ENCODE measurements at places on chromosomes 4 and X.

DNA sequence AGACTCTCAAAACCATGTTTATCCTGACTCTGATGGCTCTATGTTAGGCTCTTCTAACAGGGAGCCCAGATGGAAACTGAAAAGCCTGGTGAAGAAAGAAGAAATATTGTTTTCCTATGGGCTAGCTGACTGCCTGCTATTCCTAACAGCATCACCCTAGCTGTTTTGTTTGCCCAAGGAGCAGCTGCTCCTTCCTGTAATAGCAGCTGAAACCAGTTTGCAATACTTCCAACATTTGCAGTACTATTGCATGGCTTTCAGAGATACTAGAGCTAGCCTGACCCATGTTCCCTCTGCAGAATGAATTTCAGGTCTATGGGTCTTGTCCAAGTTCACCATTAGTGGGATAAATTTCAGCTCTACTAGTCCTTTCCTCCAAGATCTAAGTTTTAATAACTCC, 495.2 kb downstream of the INPP4B start:
- no peak for DNase-seq

DNA sequence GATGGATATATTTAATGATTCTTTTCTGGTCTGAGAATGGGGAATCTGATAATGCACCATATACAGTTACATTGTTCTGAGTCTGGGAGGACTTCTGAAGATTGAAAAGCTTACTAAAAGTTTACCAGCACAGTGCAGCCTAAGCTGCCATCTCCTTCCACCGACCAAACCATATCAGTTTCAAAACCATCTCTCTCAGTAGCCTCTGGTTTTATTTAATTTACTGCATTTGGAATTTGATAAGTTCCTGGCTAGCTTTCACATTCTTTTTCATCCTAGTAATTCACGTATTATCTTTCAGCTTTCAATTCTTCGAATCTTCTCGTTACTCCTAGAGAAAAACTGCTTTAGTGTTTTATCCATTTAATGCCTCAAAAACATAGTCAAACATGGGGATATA, 181.4 kb upstream of the HCCS start:
- no peak for DNase-seq

GRCh38 chrX:40424259-40424658, 156.5 kb upstream of the ATP6AP2 start:
- no peak for DNase-seq

GRCh38 chrX:98405376-98405775, 1521.7 kb downstream of the RPA4 start:
- DNase-seq = peak; percentile 2

GRCh38 chrX:124555036-124555595, 208.8 kb downstream of the SH2D1A start:
- DNase-seq = peak; percentile 14

DNA sequence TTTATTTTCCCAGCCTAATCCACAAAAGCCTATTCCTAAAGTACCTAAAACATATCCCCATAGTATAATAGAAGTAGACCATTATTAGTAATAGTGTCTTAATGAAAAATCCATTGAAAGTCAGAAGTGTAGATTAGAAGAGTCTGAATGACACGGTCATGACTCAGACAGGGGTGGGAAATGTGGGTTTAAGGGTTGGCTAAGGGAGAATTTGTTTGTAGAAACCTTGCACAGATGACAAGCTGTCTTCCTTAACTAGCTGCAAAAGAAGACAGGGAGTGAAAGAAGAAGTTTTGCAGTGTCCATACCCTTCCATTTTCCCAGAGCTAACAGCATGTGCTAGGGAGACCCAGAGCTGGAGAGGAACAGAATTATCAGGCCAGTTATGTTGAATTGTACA, 242.7 kb upstream of the ETNPPL start:
- no peak for DNase-seq

GRCh38 chrX:101220662-101221260, 1.2 kb downstream of the DRP2 start:
- no peak for DNase-seq

- DNase-seq = no peak
Observed at GRCh38 chrX:120377715-120378114, 15.8 kb downstream of the ATP1B4 start.

- DNase-seq = no peak
Observed at GRCh38 chr4:25993395-25994185, 79.6 kb downstream of the SMIM20 start.

- DNase-seq = no peak
Observed at GRCh38 chrX:135697601-135698000, 15.8 kb upstream of the CT45A1 start.

- no peak for DNase-seq
Observed at GRCh38 chrX:44144177-44144945, 171.2 kb upstream of the NDP start.

- no peak for DNase-seq
Observed at GRCh38 chrX:9416562-9417348, 48.1 kb upstream of the TBL1X start.

DNA sequence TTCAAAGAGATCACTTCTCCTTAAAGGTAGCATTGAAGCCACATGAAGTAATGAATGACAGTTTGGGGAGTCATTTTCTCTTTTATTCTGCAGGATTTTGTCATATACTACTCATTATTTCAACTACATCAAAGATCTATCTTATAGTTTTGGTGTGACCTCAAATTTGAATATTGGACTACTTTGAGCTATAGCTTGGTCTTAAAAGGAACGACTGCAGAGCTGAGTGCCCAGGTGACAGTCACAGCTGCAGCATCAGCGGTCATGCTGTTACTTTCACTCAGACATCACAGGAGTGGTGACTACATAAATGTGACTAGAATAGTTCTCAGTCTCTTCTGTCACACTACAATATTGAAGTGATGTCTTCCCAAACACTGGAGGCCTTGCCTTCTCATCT, 10.7 kb upstream of the SPCS3 start:
- DNase-seq = no peak

GRCh38 chrX:17597327-17597726, 140.0 kb upstream of the SCML1 start:
- no peak for DNase-seq

GRCh38 chr4:113293043-113293560, 243.6 kb downstream of the ANK2 start:
- DNase-seq = no peak

DNA sequence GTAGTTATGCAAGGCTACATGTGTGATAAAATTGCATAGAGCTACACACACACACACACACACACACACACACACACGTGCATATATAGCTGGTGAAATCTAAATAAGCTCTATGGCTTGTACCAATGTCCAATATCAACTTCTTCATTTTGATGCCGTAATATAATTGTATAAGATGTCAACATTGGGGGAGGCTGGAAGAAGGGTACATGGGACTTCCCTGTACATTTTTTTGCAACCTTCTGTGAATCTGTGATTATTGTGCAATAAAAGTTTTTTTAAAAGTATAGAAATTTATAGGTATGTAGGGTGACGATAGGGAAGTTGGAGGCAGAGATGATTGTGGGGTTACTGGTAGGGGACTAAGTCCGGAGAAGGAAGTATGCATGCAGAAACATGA, 105.5 kb downstream of the HDAC8 start:
- no peak for DNase-seq

DNA sequence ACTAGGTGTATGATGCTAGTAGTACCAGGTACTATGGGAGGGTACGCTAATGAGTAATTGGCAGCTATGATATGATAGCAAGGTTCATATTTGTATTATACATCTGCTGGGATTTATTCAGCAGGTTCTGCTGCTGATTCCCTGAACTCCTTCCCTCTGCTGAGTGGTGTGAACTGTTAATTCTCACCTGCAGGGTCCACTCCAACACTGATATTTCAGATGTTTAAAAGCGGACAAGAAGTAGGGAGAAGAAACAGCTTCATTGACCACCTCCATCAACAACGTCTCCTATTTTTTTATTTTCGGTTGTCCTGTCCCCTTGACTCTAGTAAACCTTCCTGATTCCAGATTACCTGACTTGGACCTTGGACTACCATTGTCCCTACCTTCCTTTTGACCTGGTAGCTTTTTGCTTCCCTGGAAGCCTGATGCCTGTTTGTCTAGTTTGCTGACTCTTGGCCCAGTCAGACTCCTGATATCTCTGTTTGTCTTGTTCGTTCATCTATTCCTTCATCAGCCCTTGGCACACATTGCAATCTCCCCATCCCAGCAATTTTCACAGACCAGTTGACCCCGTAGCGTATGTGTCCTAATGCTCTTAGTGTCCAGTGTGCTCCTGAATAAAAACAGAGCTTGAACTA, 34.0 kb upstream of the RNF128 start:
- DNase-seq = no peak

All from H54 (cell line).